CD8-positive, alpha-beta memory T cell (primary cell): ENCODE measurements at places on chromosomes 2 and 18. TPM values are rescaled to one million over a fixed set of nuclear protein-coding genes. Genes with fewer than 3 reads are reported as not detected.
A peak's percentile ranks its signal among the peaks of the same experiment; 100 is the strongest.

Gene ARHGAP25
- polyA plus RNA-seq: 200 TPM

DNA sequence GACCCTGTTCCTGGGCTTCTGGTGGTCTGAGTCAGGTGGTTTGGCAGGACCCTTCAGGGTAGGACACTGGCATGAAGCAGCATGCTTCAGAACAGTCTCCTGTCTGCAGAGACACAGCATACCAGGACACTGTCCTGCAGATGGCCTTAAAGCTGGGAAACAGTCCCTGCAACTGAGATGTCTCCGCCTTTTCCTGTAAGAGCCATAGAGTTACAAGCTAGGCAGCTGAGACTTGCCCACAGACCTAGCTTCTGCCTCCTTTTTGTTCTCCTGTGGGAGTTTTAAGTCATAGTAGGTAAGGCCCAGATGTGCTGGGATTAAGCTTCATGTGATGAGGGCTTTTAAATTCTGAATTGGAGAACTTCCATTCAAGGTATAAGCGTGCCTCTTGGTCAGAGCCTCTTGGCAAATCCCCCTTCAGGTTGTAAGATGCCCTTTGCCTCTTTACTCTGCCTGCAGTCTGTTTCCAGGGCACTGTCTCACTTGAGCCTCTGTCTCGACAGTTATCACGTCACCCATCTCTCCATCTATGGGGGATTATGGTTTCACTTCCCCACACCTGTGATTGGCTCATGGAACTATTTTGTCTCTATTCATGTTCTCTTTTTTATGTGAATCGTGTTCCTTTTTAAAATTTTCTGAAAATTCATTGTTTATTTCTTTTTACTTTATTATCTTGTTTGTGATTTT, 51.8 kb downstream of the COA5 start:
- DNase-seq: no peak

Gene INHA
- not detected for polyA plus RNA-seq

Gene PROKR1
- polyA plus RNA-seq: not detected

- no peak for DNase-seq
These were observed 327.2 kb downstream of the EN1 start for GRCh38 chr2:118520246-118520645.

DNA sequence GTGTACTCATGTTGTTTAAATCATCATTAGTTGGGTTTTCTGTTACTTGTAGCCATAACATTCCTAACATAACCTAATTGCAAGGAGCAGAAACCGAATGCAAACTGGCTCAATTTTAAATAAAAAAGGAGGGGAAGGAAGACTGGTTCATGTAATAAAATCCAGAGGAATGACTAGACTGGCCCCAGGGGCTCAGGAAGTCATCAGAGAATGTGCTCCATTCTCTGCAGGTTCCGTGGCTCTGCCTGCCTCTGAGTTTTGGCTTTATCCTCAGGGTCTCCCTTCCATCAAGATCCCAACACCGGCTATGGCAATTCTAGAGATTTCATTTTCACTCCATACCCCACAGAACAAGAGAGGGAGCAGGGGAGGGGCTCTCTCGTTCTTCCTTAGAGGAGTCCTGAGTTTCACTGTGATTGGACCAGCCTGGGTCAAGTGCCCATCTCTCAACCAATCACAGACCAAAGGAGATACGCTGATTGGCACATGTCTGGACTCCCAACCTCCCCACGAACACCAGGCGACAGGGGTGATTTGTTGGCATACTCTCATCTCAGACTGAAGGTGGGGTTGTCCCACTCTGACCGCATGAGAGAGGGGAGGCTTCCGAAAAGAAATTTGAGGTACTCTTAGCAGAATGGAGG, 64.8 kb downstream of the NPPC start:
- no peak for DNase-seq

DNA sequence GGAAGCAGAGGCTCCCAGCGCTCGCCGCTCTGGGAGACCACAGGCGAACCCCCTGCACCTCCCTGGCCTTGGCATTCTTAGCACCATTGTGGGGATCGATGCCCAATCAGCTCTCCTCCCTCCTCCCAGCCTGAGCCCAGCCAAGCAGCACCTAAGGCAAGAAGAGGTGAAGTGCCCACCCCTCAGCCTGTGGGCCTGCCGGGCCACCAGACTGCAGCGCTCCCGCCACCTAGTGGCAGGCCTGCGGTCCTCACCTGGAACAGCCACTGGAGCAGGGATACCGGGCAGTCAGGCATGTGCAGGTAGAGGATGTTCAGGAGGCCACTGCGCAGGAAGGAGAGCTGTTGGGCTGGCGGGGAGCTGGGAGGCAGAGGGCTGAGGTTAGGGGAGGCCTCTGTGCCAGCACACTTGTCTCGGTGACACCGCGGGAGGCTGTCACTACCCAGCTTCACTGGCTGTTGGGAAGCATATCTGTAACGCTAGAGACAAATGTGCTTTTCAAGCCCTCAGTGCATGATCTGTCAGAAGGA, 35.2 kb downstream of the FAM178B start:
- DNase-seq: peak; percentile 61

GRCh38 chr18:49006641-49007454, 56.1 kb upstream of the SMAD7 start:
- DNase-seq: no peak

GRCh38 chr2:144356402-144356801, 163.5 kb downstream of the ZEB2 start:
- DNase-seq: no peak

DNA sequence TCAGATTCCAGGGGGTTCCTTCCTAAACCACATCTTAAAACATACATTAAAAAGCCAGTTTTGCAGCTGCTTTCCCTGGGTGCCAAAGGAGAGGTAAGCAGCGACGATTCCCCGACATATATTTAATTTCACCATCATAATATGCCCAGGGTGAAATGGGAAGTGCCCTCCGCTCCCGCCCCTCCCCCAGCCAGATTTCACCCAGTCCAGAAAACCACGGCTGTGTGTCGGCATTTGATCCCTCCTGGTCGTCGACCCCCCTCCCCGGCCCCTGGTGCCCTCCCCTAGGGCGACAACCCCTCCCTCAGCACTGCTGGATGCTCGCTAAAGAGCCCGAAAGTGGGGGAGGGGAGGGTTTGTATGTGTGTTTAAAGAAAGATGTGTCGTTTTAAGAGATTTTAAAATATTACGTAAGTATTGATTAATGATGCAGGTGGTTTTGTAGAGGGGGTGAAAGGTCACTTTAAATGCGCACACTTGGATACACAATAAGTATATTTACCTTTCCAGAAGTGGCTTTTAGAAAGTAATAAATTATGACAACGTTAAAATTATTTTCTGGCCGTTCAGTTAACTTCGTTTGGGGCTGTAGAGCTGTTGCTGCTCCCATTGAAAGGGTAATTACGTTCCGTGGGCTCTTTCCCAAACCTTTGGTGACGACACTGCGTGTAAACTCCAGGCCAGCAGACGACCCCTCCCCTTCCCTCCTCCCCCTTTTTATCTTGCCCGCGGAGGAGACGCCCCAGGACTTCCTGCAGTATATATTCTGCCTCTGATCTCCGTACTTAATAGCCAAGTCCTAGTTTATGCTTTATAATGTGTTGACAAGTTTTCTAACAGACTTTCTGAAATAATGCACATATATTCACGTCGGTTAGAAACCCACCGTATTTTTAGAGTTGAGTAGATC, 3.4 kb upstream of the BCL11A start:
- no peak for DNase-seq

DNA sequence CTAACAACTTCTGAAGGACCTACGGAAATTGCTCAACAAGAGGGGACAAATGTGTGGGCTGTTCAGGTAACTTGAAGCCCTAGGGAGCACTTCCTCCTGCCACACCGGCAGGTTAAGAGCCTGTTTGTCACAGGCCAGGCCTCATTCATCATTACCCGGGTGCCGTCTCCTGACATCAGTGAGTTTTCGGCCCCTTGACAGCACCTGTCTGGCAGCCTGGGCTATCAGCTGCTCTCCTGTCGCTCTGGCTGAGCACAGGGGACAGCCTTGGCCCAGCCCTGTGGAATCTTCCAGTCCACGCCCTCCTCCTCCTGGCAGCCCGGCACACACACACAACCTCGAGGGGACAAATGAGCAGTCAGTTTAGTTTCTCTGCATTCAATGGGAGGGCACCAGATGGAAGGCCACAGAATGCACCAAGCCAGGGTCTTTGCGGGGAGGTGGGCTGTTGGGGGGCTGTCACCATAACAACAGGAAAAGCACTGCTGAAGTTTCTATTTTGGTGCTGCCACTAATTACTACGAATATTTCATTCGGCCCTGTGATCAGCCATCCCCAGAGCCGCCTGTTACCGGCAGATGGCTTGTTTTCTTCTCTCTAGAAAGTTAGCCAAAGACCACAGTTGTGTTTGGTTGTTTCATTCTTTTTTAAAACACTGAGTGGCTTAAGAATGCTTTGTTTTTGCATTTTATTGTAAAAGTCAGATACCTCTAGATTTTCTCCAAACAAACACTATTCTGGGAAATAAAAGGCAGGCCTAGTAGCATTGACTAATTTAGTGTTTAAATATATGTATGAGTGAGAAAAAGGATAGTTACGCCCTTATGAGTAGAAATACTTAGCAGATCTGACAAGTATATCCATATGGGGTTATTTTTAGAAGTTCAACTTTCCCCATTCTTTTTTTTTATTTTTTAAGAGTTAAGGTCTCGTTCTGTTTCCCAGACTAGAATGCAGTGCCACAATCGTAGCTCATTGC, 189.9 kb upstream of the NDUFV2 start:
- DNase-seq: no peak

GRCh38 chr2:158795195-158795924, at the start of gene DAPL1:
Gene DAPL1, plus strand, starts transcription at chr2:158795317. Its CDS starts 56 bp downstream, at chr2:158795373.
- no peak for DNase-seq

Gene SCYGR4
- not detected for polyA plus RNA-seq

DNA sequence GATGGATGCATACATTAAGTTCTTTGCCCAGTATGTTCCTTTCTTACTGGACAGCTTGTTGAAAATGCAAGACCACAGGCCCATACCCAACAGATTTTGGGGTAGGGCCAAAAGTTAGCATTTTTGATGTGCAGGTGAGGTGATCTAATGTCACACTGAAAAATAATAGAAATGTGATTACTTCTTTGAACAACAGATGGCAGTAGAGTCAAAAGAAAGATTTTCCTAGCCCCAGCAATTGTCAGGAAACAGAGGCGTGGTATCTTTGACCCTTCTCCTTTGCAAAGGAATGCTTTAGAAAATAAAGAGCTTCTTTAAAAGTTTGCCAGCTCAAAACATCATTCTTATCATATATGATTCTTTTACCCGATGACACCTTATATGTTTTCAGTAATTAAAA, 343.6 kb upstream of the SYT4 start:
- DNase-seq: no peak

DNA sequence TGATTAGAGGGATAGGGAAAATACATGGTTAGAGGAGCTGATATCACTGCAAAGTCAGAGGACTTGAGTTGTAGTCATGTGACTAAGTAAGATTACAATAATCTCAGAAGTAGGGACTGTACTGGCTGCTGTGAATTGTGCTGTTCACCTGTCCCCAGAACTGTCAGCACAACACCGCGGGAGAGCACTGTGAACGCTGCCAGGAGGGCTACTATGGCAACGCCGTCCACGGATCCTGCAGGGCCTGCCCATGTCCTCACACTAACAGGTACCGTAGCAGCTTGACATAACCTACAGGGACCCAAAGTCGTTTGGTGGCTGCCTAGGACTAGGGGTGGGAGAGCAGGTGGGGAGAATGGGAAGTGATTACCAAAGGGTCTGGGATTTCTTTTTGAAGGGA, 132.8 kb upstream of the TTC39C start:
- no peak for DNase-seq

DNA sequence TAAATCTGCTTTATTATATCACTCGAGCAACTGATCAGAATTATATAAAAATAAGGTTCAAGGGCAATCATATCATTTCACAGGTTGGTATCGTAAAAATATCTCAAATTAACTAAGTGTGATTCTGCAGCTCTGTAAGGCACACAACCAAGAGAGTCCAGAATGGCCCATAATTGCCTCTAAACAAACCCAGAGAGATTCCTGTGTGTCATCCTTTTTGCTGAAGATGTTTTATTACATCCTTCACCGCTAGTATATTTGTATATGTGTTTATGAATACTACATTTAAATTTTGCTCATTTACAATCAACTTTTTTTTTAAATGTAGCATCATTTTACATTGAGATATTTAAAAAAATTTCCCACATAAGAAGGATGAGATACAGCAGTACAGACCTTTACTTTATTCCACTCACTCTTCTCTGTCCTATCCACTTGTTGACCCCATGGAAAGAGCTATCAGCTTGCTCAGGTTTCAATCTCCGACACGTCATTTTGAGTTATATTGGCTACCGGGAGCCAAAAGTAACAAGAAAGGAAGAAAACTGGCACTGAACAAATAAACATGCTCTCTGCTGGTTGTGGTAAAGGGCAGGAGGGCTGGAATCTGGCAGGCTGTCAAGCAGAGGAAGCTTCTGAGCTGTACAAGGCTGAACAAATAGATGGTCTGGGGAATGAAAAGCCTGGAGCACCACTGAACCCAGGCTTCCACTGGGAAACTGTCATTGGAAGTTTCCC, 23.1 kb downstream of the PLA2R1 start:
- DNase-seq: no peak
